Kidney (tissue), 22 donors: ENCODE measurements at places on chromosomes 1 and 21. TPM values are rescaled to one million over a fixed set of nuclear protein-coding genes. Genes with fewer than 3 reads are reported as not detected.

DNA sequence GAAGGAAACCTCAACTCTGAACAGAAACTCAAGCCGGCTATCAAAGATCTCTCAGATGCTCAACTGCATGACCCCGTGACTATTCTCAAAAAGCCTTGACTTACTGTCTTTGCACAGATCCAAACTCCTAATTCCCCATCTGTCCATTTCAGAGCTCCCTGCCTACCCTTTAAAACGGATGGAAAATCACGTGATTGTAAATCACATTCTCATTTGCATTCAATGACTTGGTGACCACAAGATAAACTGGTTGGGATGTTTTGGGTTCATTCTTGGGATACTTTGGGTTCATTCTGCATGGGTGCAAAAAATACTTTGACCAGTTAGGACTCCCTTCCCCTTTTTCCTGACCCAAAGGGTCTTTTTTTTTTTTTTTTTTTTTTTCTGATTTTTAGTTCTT is 41.3 kb upstream of the RUNX1 start:
- DNase-seq: no peak
- H3K27ac ChIP-seq: no peak overlapping the region
- no peak overlapping the region for H3K4me3 ChIP-seq
- H3K36me3 ChIP-seq: no peaks in the 10 kb centered on the region
- H3K4me1 ChIP-seq: no peaks in the 10 kb centered on the region

GRCh38 chr1:224733027-224733911 is 117.2 kb downstream of the CNIH3 start:
- H3K36me3 ChIP-seq: no peaks in the 10 kb centered on the region
- DNase-seq: no peak
- H3K4me1 ChIP-seq: no peaks in the 10 kb centered on the region
- H3K27ac ChIP-seq: no peak overlapping the region

- no peak for DNase-seq
- no peak overlapping the region for H3K4me3 ChIP-seq
- no peaks in the 10 kb centered on the region for H3K27me3 ChIP-seq
- H3K36me3 ChIP-seq: no peaks in the 10 kb centered on the region
- no peak overlapping the region for H3K27ac ChIP-seq
Measured at GRCh38 chr1:12554521-12555305, 63.3 kb downstream of the DHRS3 start.

- H3K4me1 ChIP-seq: peaks cover 6% of the 10 kb centered on the region
- peak overlapping the region; percentile 39 for H3K27ac ChIP-seq
- H3K36me3 ChIP-seq: peaks cover 26% of the 10 kb centered on the region
- no peaks in the 10 kb centered on the region for H3K27me3 ChIP-seq
- no peak overlapping the region for H3K4me3 ChIP-seq
Measured at GRCh38 chr1:204274446-204274845, 60.7 kb upstream of the GOLT1A start.

- no peak overlapping the region for H3K27ac ChIP-seq
- no peaks in the 10 kb centered on the region for H3K4me1 ChIP-seq
- no peak for DNase-seq
Measured at GRCh38 chr1:58861506-58861905, 77.7 kb upstream of the JUN start.

GRCh38 chr1:10509809-10510509 is 35.2 kb downstream of the PEX14 start:
- no peak overlapping the region for H3K4me3 ChIP-seq
- no peaks in the 10 kb centered on the region for H3K4me1 ChIP-seq
- H3K36me3 ChIP-seq: no peaks in the 10 kb centered on the region
- no peak for DNase-seq
- H3K27me3 ChIP-seq: no peaks in the 10 kb centered on the region

GRCh38 chr1:219159946-219160645 is 13.6 kb upstream of the LYPLAL1 start:
- no peaks in the 10 kb centered on the region for H3K4me1 ChIP-seq
- no peaks in the 10 kb centered on the region for H3K36me3 ChIP-seq
- H3K4me3 ChIP-seq: no peak overlapping the region

DNA sequence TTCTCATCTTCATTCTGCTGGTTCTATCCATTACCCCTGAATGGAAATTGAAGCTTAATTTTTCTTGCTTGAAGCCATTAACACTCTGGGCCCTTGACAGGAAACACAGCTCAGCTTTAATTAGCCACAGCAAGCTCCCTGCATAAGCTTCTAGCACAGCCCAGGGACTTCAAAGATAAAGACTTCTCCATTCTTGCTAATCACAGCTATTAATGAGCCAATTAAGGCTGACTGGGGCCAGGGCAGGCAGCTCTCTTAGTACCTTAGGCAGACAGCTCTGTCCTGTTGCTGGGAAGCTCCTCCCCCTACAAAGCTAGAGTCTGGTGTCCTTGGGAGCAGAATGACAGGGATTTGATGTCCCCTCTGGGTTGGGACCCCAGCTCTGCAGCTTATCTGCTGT is 27.9 kb upstream of the TRABD2B start:
- H3K36me3 ChIP-seq: no peaks in the 10 kb centered on the region
- no peaks in the 10 kb centered on the region for H3K4me1 ChIP-seq
- DNase-seq: no peak
- H3K4me3 ChIP-seq: no peak overlapping the region

DNA sequence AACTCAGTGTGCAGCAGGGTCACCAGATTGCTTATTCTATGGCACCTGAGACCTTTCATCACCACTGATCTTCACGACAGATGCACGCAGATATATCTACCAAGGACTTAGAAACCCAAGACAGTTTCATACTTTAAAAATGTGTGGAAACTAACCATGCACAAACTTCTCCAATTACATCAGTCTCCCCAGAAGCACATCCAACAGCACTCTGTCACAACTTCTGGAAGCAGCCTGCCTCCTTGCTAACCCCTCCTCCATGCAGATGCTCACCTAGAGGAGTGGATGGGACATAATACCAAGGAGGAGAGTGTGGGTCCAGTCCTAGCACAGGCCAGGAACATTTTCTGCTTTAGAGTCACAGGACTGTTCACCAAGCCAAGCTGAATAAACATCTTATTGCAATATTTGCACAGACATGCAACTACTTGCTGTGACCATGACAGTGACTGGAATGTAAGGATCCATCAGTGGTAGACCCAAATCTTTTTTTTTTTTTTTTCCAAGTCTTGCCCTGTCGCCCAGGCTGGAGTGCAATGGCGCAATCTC is 69.4 kb downstream of the HIVEP3 start:
- H3K36me3 ChIP-seq: no peaks in the 10 kb centered on the region
- H3K27me3 ChIP-seq: no peaks in the 10 kb centered on the region

DNA sequence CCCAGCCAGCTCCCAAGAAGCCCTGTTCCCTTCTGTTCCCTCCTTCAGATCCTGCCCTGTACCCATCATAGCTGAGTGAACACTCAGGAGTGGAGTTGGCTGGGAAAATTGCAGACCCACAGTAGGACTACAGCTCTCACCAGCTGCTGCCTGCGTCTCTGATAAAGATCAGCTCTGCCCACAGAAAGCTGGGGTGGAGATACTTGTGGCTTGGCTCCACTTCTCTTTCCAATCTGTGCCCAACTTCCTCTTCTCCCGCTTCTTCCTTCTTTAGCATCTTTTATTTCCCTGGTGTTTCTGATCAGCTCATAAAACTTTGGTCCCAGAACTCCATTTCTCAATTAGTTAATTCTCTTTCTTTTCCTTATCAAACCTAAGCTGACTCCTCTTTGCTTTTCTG is 5.5 kb upstream of the CD1A start:
- H3K4me3 ChIP-seq: no peak overlapping the region
- no peak for DNase-seq
- H3K27me3 ChIP-seq: no peaks in the 10 kb centered on the region
- no peak overlapping the region for H3K27ac ChIP-seq
- no peaks in the 10 kb centered on the region for H3K4me1 ChIP-seq

DNA sequence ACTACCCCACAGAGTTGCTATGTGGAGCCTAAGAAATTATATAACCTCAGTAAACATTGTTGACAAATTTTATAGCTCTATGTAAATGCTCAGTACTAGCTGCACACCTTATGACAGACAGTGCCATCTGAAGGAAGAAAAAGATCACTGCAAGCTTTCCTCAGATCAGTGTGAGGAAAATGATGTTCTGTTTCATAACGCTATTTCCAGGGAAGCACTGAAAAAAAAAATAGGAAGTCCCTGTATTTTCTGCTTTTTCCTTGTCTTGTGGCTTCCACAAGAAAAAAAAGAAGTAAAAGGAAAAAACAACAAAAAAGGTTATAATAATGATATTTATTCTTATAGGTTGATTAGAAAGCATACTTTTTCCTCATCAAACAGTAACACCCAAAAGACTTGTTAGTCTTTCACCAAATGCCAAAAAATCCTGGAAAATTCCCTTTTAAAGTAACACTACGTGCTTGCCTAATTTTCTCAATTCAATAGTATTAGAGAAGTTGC is 23.2 kb downstream of the LYST start:
- no peak for DNase-seq
- H3K27me3 ChIP-seq: no peaks in the 10 kb centered on the region
- H3K27ac ChIP-seq: no peak overlapping the region

- H3K4me3 ChIP-seq: no peak overlapping the region
- no peak overlapping the region for H3K27ac ChIP-seq
- no peaks in the 10 kb centered on the region for H3K27me3 ChIP-seq
- DNase-seq: peak; percentile 81
Measured at GRCh38 chr1:56915960-56916359, 49.9 kb downstream of the C8B start.

GRCh38 chr1:167126317-167126716 is 32.4 kb downstream of the STYXL2 start:
- no peak overlapping the region for H3K27ac ChIP-seq
- no peaks in the 10 kb centered on the region for H3K36me3 ChIP-seq
- no peaks in the 10 kb centered on the region for H3K4me1 ChIP-seq
- DNase-seq: no peak

DNA sequence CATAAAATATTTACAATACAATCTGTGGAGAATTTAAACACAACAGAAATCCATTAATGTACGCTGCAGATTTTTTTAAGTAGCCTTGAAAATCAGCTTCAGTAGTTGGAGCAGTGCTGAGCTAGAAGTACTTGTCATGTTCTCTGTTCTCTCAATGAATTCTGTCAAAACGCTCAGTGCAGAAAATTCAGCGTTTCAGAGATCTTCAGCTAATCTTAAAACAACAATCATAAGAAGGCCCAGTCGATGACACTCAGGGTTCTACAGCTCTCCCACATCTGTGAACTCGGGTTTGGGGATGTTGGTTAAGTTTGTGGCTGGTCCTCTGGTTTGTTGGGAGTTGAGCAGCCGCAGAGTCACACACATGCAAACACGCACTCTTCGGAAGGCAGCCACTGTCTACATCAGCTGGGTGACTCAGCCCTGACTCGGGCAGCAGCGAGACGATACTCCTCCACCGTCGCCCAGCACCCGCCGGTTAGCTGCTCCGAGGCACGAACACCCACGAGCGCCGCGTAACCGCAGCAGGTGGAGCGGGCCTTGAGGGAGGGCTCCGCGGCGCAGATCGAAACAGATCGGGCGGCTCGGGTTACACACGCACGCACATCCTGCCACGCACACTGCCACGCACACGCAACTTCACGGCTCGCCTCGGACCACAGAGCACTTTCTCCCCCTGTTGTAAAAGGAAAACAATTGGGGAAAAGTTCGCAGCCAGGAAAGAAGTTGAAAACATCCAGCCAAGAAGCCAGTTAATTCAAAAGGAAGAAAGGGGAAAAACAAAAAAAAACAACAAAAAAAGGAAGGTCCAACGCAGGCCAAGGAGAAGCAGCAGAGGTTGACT is 161.2 kb downstream of the RUNX1 start:
- peak overlapping the region; percentile 60 for H3K27ac ChIP-seq
- DNase-seq: peak; percentile 50
- H3K36me3 ChIP-seq: no peaks in the 10 kb centered on the region
- peak overlapping the region; percentile 67 for H3K4me3 ChIP-seq

- H3K27me3 ChIP-seq: no peaks in the 10 kb centered on the region
- H3K27ac ChIP-seq: no peak overlapping the region
- no peaks in the 10 kb centered on the region for H3K36me3 ChIP-seq
- no peaks in the 10 kb centered on the region for H3K4me1 ChIP-seq
Measured at GRCh38 chr1:92409946-92410549, 76.7 kb downstream of the GFI1 start.

GRCh38 chr1:19643602-19644394 is at the start of gene NBL1:
TSS of gene NBL1 (plus strand) at chr1:19644311. CDS start at chr1:19655031, 10,720 bp downstream.
- H3K27me3 ChIP-seq: no peaks in the 10 kb centered on the region
- H3K36me3 ChIP-seq: no peaks in the 10 kb centered on the region
- H3K27ac ChIP-seq: peak within 1 kb of the TSS; percentile 9
- peaks cover 20% of the 10 kb centered on the region for H3K4me1 ChIP-seq
- peak; percentile 91 for DNase-seq

DNA sequence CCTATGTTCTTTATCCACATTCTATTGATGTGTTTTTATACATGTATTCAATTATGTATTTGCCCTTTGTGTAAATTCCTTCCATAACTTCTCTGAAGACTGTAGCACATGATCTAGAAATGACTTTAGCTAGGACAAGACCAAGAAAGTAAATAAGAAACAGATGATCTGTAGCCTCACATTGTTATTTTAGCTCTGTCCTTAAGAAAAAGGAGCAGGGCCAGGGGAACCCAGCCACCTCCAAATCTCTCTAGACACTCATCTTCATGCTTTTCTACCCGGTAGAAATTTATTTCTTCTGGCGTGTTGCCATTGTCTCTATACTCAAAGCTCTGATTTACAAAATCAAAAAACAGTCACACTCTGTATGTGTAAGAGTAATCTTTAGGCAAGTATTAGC is 27.1 kb downstream of the CDC7 start:
- H3K36me3 ChIP-seq: no peaks in the 10 kb centered on the region
- no peak for DNase-seq
- H3K4me3 ChIP-seq: no peak overlapping the region

GRCh38 chr1:1421147-1421906 is at the start of gene ANKRD65:
TSS of gene ANKRD65 (minus strand) at chr1:1421276. CDS start at chr1:1421005, 271 bp downstream.
- H3K4me3 ChIP-seq: no peak within 1 kb of the TSS
- H3K27ac ChIP-seq: no peak within 1 kb of the TSS
- H3K36me3 ChIP-seq: no peaks in the 10 kb centered on the region
- no peaks in the 10 kb centered on the region for H3K4me1 ChIP-seq

- no peak for DNase-seq
- peak overlapping the region; percentile 99 for H3K27ac ChIP-seq
- peaks cover 16% of the 10 kb centered on the region for H3K4me1 ChIP-seq
- peak overlapping the region; percentile 89 for H3K4me3 ChIP-seq
Measured at GRCh38 chr1:53219711-53220110, 723 bp downstream of the CZIB start.

Gene MRPL37
- total RNA-seq: 47.4 TPM

Gene DVL1
- 55.0 TPM for total RNA-seq

Gene SLC25A34
- total RNA-seq: 1.5 TPM

Gene DENND2C
- total RNA-seq: 2.5 TPM

Gene FCER1G
- 43.4 TPM for total RNA-seq

Gene SERPINC1
- 0.41 TPM for total RNA-seq

Gene HUNK
- 17.2 TPM for total RNA-seq

Gene TRIM45
- 4.8 TPM for total RNA-seq

Gene NLRP3
- 4.0 TPM for total RNA-seq

Gene AIRE
- 0.25 TPM for total RNA-seq
